Kidney epithelial cell (primary cell): ENCODE measurements at places on chromosomes 3 and 15.

DNA sequence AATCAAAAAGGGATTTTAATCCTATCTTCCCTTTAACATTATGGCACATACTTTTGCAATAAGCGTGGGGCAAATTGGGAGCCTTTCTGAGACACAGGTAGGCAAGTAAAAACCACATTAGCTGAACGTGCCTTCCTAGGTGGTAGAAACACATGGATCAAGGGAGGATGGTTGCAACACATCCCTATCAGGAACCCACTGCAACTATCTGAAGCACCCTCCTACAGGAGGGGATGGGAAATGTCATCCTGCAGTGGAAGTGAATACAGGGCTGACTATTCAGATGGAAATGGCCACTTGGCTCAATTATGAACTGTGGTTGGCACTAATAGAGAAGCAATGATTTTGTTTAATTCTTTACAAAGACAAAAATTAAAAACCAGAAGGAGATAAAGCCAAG lies 826.3 kb downstream of the FHIT start:
- no peak for DNase-seq

DNA sequence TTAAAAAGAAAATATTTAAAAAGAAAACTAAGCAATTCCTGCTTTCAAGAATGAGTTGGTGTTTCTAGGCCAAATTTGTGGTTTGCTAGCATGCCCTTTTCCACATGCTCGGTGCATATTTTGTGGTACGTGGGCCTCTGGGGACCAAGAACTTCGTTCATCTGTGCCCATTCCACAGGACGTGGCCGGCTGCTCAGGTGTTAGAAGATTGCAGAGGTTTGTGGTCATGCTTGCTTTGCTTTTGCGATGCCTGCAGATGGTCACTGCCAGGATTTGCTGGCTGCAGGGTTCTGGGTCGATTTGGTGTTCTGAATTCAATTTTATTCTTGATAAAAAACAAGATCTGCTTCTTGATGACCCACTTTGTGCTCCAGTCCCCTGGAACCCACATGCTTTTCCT lies 7.5 kb downstream of the PSTPIP1 start:
- DNase-seq, result no peak

DNA sequence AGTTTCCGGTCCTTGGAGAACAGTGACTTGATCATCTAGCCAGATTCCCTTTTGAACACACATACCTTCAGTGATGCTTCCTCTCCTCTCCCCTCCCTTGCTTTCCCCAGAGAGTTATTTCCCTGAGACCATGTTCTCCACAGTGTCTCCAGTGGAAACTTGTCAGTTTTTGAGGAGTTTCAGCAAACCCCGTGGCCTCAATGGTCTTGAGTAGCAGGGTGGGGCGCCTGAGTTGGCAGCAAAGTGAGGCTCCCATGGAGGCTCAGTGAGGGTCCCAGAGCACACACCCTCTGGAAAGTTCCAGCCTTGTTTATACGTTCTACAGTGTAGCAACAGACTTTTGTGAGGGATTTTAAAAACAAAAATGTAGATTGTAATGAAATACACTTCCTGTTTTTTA lies 135.1 kb downstream of the LRRC28 start:
- no peak for DNase-seq

GRCh38 chr15:86375733-86376280 lies 296.1 kb downstream of the AGBL1 start:
- DNase-seq, result no peak

DNA sequence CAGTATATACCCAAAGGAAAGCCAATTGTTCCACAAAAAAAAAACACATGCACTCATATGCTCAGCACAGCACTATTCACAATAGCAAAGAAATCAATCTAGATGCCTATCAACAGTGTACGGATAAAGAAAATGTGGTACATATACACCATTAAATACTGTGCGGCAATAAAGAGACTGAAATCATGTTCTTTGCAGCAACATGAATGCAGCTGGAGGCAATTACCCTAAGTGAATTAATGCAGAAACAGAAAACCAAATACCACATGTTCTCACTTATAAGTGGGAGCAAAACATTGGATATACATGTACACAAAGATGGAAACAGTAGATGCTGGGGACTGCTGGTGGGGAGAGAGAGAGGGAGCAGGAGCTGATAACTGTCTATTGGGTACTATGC lies 124.2 kb upstream of the AADACL2 start:
- no peak for DNase-seq

DNA sequence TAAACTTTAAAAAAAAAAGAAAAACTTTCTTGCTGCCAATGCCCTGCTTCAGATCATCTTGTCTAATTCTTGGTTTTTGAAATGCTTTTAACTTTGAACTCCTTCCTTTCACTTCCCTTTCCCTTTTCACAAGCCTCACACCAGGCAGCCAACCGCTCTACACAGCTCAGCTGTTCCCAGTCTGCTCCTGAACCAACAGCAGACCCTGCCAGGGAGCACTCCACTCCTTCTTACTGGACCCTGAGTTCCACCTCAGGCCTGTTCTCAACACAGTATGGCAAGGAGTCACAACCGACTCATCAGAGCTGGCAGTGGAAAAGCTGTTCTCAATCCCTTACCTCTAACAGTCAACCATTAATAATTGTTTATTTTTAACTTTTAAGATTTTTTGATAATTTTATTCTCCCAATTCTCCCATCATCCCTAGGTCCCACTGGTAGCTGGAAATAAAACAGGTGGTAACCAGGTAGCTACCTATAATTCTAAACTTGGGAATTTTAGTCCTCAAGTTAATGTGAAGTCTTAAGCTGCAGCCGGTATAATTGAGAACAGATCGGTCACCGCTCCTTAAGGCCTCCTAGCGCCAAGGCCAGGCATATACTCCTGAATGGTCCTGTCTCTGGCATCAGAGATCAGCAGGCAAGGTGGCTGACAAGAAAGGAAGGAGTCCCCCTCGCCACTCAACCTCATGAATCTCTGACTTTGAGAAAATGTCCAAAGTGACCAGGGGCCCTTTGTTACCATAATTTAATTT lies 43.9 kb downstream of the BOC start:
- no peak for DNase-seq

DNA sequence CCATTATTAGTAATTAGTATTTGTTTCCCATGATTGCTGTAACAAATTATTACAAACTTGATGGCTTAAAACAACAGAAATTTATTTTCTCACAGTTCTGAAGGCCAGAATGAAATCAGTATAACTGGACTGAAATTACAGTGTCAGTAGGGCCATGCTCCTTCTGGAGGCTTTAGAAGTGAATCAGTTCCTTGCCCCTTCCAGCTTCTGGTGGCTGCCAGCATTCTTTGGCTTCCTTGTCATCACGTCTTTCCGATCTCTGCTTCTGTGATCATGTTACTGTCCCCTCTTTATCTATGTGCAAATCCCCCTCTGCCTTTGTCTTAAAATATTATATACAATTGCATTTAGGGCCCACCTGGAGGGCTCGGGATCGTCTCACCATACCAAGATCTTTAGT lies 92.0 kb downstream of the FOXB1 start:
- no peak for DNase-seq

- no peak for DNase-seq
These were observed 128.3 kb downstream of the SV2B start for GRCh38 chr15:91228383-91228782.

DNA sequence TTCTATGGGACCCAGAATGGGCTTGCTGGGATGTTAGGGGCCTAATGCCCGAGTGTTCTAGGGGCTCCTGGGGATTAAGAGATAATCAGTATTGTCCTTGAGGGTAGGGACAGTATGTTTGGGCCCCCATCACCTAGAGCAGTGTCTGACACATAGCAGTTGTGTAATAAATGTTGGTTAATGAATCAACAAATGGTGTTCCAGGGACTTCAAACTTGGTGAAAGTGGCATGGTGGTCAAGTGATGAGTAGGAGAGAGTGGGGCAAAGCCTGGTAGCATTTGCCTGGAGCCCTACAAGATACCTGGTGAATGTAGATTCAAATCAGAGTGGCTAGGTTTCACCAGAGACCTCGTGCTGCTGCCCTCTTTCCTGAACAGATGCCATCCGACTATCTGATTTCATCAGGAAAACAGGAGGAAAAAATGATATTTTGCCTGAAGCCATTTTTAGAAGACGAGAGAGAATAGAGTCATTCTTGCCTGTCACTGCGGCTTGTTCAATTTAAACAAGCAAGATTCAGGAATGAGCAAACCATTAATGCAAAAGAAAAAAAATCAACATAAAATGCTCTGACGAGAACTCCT lies 117.3 kb downstream of the RPL22L1 start:
- no peak for DNase-seq

- DNase-seq, result no peak
These were observed 43.3 kb downstream of the POMGNT2 start for GRCh38 chr3:43062564-43063040.

GRCh38 chr15:68993276-68993675 lies 21.2 kb upstream of the NOX5 start:
- DNase-seq, result no peak

DNA sequence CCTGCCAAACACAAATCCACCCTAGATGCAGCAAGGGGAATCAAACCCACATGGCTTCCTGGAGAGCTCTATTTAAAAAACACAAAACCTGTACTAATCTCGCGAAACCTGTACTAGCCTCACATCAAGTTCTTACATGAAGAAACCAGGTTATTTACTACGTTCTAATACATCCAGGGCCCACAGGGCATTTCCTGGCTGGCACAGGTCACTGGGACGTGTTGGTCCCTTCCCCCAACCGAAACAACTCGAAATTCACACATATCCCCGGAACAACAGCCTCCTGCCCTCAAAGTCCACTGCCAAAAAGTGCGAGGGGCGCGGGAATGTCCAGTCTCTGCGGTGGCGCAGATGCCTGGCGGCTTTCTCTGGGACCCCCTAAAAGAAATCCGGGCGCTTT lies 955 bp downstream of the CDCP1 start:
- no peak for DNase-seq

DNA sequence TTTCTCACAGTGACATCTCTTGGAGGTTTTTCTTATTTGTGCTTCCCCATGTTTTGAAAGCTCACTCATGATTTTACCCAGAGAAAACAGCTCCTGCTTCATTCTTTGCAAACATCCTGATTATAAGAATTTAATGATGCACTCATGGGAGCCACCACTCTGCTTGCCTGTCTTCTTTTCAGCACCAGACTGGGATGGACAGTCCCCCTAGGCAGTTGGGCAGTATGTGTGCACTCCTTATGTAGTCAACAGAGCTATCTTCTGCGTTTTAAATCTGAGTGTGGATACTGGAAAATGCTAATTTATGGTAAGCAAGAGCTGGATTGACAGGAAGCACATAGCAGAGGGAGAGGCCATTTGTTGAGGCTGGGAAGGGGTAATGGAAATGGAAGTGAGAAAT lies 276.1 kb downstream of the AGBL1 start:
- no peak for DNase-seq

- DNase-seq, result no peak
These were observed 3.3 kb upstream of the CD96 start for GRCh38 chr3:111538681-111539083.

GRCh38 chr3:51083490-51083889 lies 301.6 kb upstream of the MANF start:
- no peak for DNase-seq

- no peak for DNase-seq
These were observed 10.4 kb downstream of the PPCDC start for GRCh38 chr15:75033809-75034208.

GRCh38 chr15:44656298-44656697 lies 7.2 kb downstream of the SPG11 start:
- no peak for DNase-seq

DNA sequence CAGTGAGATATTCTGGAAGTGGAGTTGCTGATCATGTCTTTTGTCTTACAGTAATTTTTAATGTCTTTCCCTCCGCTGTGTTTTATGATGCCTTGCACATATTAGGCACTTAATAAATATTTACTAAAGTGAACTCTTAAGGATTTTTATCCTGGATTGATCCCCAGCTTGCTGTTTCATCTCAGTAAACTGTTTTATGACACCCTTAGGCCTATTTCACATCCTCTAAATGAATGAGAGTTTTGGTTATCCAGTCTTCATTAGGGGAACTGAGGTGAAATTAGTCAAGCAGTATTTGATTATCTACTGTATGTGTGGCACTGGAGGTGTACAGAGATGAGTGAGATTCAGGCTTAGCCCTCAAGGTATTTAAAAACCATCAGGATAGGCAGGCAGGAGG lies 19.8 kb downstream of the CHCHD6 start:
- no peak for DNase-seq

- DNase-seq, result peak; percentile 23
These were observed 154.1 kb upstream of the GOLIM4 start for GRCh38 chr3:168249550-168250414.

GRCh38 chr3:126100634-126101301 lies 16.8 kb upstream of the SLC41A3 start:
- DNase-seq, result peak; percentile 38

GRCh38 chr3:42975955-42976354 lies 3.2 kb upstream of the GASK1A start:
- DNase-seq, result no peak

DNA sequence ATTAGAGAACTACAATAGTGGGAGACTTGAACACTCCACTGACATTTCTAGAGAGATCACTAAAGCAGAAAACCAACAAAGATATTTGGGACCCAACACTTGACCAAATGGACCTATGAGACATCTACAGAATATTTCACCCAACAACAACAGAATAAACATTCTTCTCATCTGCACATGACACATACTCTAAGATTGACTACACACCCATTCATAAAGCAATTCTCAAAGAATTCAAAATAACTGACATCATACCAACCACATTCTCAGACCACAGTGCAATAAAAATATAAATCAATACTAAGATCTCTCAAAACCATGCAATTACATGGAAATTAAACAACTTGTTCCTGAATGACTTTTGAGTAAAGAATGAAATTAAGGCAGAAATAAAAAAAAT lies 473.7 kb downstream of the LPP start:
- DNase-seq, result peak; percentile 72

DNA sequence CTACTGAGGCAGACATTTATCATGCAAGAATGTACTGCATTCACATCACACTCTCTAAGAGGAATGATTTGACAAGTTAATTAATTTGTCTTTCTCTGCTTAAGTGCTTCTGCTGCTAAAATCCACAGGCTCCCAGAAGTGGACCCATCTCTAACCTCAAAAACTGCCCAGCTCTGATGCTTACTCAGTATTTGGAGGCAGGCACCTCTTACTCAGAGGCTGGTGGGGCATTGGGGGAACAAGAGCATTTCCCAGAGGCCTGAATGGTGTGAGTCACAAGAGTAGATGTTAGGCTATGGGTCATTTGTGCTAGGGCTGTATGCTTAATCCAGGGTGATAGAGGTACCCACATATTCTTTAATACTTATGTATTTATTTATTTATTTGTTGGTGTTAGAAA lies 34.4 kb upstream of the HCN4 start:
- no peak for DNase-seq

- DNase-seq, result no peak
These were observed 219.8 kb downstream of the ULK4 start for GRCh38 chr3:41742121-41742520.

DNA sequence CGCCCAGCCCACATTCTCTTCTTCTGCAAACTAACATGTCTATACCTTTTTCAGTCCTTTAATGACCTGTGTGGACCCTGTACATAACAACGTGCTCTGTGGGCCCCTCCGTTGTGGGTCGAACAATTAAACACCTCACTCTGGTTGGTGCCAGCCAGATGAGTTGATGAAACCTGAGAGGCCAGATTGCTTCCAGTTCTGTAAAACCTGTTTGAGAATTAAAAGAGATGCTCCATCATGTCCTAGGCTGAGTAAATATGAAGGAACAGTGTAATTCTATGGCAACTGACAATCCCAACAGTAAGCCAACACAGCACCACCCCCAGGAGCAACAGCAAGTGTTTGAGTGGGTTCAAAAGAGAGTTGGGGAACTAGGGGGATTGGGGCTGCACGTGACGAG lies 5.7 kb upstream of the THBS1 start:
- DNase-seq, result no peak

- DNase-seq, result no peak
These were observed 238.7 kb downstream of the CPNE4 start for GRCh38 chr3:131796111-131796510.

GRCh38 chr15:49918121-49918520 lies 200.9 kb downstream of the ATP8B4 start:
- no peak for DNase-seq
